ENCODE measurements at places on chromosomes 11 and 22. TPM values are rescaled to one million over a fixed set of nuclear protein-coding genes. Genes with fewer than 3 reads are reported as not detected.

DNA sequence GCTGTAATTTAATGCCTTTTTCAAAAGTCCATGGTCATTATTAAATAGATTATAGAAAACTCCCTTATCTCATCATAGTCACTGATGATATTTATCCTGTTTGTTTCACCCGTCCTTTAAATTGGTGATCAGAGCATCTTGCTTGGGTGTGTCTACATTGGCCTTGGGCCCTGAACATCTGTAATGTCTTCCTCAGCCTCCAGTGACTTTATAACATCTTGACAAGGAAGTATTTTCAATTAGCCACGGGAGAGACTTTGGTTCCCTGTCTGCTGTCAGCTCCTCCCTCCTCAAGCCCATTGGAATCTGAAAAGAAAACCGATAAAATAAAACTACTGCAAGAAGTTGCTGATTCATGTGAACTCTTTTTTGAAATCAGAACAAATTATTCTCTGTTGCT lies 116.9 kb upstream of the TTC12 start:
- no peaks in the 10 kb centered on the region for H3K27me3 ChIP-seq
- H3K27ac ChIP-seq = no peak overlapping the region
- no peaks in the 10 kb centered on the region for H3K36me3 ChIP-seq
- H3K4me1 ChIP-seq = peaks cover 5% of the 10 kb centered on the region

The OR52N4 gene
- total RNA-seq = 0.44 TPM

DNA sequence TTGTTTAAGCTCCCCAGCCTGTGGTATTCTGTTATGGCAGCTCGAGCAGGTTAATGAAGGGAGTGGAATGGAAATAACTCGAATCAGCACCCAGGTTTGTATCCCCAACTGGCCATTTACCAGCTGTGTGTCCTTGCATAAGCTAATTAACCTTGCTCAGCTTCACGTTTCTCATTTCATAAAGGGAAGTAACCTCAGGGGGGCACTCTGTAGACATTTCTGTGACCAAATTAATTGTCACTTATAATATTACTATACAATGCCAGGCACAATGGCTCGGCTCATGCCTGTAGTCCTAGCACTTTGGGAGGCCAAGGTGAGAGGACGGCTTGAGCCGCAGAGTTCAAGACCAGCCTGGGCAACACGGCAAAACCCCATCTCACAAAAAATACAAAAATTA lies 13.8 kb downstream of the ADA2 start:
- no peaks in the 10 kb centered on the region for H3K36me3 ChIP-seq
- peaks cover 35% of the 10 kb centered on the region for H3K4me1 ChIP-seq
- no peak for DNase-seq
- 0 out of 2 replicates have a peak overlapping the region, but pooled peaks have one; percentile 70 for H3K27ac ChIP-seq
- no peak overlapping the region for H3K4me3 ChIP-seq
- peaks cover 7% of the 10 kb centered on the region for H3K27me3 ChIP-seq

- no peaks in the 10 kb centered on the region for H3K36me3 ChIP-seq
- H3K27me3 ChIP-seq = peaks cover 47% of the 10 kb centered on the region
- no peak overlapping the region for H3K27ac ChIP-seq
- DNase-seq = no peak
- no peak overlapping the region for H3K4me3 ChIP-seq
- peaks cover 4% of the 10 kb centered on the region for H3K4me1 ChIP-seq
These were observed 27.4 kb upstream of the MYOD1 start for GRCh38 chr11:17691976-17692375.

GRCh38 chr11:35598254-35599125 lies 19.8 kb upstream of the FJX1 start:
- peaks cover 58% of the 10 kb centered on the region for H3K27me3 ChIP-seq
- H3K36me3 ChIP-seq = no peaks in the 10 kb centered on the region
- no peak for DNase-seq
- peaks cover 4% of the 10 kb centered on the region for H3K4me1 ChIP-seq

DNA sequence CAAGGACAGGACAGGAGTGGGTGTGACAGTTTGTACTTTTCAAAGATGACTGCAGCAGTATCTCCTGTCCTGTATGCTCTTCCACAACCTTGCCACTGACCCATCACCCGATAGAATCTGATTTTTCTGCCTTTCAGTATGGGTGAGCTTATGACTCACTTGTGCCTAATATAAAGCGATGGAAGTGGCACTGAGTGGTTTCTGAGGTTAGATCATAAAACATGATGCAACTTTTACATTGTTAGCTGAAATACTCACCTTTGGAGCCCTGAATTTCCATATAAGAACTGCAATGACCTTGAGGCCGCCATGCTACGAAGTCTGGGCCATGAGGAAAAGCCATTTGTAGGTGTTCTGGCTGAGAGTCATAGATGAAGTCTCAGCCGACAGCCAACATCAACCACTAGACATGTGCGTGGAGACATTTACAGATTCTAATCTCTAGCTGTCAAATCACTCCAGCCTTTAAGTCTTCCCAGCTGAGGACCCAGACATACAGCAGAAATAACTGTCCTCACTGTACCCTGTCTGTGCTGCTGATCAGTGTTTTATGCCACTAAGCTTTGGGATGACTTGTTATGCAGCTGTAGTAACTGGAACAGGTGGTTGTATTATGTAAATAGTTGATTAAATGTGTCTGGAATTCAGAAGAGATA lies 105.9 kb upstream of the ARHGAP20 start:
- H3K4me3 ChIP-seq = no peak overlapping the region
- no peaks in the 10 kb centered on the region for H3K4me1 ChIP-seq
- no peak overlapping the region for H3K27ac ChIP-seq
- no peak for DNase-seq
- H3K27me3 ChIP-seq = no peaks in the 10 kb centered on the region

Measured in WTC11 (cell line).